ENCODE measurements at places on chromosomes 2 and 18. TPM values are rescaled to one million over a fixed set of nuclear protein-coding genes. Genes with fewer than 3 reads are reported as not detected.

The SCN7A gene
- 45.2 TPM for polyA plus RNA-seq

The IL18RAP gene
- polyA plus RNA-seq: 0.84 TPM

The LIMS2 gene
- 36.9 TPM for polyA plus RNA-seq

The LRP2 gene
- 4.3 TPM for polyA plus RNA-seq

The CFC1 gene
- polyA plus RNA-seq: 7.9 TPM

The SERPINB11 gene
- polyA plus RNA-seq: not detected

The CETN1 gene
- polyA plus RNA-seq: not detected

The EDAR gene
- 6.8 TPM for polyA plus RNA-seq

The HS1BP3 gene
- 14.3 TPM for polyA plus RNA-seq

The RAB27B gene
- polyA plus RNA-seq: 9.3 TPM

The DAW1 gene
- polyA plus RNA-seq: 3.9 TPM

The ZSWIM2 gene
- polyA plus RNA-seq: not detected
